ENCODE measurements at places on chromosomes 6 and 20.

GRCh38 chr6:14226051-14226660 is 108.6 kb downstream of the CD83 start:
- no peak for DNase-seq

DNA sequence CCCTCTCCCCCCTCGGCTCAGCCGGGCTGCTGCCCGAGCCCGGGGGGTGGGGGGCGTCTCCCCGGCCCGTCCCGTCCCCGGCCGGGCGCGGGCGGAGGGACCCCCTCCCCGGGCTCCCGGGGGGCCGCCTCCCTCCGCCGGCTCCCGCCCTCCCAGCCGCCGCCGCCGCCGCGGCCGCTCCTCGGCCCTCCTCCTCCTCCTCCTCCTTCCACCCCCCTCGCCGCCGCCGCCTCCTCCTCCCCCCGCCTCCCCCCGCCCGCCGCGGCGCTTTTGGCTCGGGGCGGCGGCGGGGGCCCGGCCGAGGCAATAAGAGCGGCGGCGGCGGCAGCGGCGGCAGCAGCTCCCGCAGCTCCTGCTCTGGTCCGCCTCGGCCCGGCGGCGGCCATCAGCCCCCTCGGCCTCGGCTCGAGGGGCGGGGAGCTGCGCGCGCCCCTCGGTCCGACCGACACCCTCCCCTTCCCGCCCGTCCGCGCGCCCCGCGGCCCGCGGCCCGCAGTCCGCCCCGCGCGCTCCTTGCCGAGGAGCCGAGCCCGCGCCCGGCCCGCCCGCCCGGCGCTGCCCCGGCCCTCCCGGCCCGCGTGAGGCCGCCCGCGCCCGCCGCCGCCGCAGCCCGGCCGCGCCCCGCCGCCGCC is 38.7 kb downstream of the GNAS start:
- peak; percentile 77 for DNase-seq

DNA sequence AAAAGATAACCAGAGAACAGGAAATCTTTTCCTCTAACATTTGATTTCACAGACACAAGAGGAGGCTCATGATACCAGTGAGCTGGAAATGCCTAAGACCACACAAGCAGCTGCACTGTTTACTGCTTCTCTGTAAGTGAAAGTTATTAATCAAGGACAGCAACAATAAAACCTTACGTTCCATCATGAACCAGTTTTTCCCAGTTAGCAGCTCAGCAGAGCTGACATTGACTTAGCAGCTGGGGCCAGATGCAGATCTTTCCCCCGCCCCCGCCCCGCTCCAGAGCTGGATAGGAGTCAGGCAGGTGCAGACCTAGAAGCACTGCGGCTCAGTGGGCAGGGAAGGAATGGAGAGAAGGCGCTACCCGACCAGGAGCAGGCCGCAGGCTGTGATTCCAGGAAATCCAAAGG is 275.2 kb downstream of the GMDS start:
- no peak for DNase-seq

DNA sequence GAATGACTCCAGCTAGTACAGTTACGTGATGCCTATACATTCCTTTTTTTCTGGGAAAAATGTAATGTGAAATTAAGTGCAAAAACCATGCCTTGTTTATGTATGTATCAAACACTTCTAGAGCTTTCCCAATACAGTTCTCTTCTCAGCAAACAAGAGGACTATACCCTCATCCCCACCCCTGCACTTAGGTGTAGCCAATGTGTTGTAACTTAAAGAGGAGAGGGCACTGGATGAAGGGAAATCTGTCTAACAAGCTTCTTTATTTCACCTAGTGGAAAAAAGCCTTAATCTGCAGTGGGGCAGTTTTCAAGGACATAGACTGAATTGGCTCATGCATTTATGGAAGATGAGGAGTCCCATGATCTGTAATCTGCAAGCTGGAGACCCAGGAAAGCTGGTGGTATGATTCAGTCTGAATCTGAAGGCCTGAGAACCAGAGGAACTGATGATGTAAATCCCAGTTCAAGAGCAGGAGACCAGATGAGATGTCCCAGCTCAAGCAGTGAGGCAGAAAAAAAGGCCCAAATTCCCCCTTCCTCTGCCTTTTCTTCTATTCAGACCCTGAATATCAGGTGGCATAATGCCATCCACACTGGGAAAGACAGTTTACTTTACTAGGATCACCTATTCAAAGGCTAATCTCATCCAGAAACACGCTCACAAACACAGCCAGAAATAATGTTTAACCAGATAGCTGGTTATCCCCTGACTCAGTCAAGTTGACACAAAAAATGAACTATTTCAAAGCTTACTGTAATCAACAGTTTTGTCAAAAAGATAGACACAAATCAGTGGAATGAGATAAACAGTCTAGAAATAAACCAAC is 25.8 kb upstream of the SLC17A3 start:
- DNase-seq: no peak

- no peak for DNase-seq
Measured at GRCh38 chr6:144343701-144344428, 58.7 kb downstream of the UTRN start.

- DNase-seq: no peak
Measured at GRCh38 chr6:307065-307814, 15.0 kb downstream of the DUSP22 start.

DNA sequence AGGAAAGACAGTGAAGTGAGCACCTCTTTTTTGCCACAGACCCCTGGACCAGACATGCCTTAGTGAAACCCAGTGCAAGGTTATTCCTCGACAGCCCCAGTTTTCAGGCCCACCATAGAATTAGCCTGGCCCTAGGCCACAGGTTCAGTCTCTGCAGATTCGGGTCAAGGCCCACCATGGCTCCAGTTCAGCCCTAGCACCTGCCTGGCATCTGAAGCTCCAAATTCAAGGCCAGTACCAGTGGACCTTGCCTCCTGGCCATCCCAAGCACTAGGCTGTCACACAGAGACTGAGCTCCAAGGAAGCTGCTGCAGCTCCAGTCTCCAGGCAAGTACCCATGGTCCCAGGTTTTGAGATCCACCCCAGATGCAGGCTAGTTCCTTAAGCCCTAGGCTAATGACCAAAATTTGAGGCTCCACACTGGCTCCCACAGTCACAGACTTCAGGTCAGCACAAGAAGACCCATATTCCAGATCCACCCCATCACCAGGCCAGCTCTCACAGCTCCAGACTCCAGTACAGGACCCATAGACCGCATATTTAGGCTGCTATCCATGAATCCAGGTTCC is 877.5 kb upstream of the ADGRB3 start:
- DNase-seq: no peak

DNA sequence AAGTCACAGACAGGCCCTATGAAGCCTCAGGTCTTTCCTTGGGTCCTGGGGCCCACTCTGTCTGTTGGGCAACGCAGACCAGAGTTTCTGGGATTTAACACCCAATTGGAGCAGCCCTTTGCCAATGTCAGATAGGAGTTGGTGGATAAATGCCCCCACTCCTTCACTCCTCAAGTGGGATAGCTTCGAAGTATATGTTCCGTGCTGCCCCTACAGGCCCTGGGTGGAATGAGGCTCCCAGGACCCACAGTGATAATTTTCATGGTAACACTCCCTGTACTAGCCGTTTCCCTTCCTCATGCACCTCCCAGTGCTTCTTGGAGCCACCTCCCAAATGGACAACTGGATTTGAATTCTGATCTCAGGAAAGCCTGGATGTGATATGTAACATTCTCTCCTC is 145.4 kb downstream of the FOXA2 start:
- no peak for DNase-seq

GRCh38 chr6:82567621-82568020 is 204.0 kb downstream of the TPBG start:
- DNase-seq: no peak

DNA sequence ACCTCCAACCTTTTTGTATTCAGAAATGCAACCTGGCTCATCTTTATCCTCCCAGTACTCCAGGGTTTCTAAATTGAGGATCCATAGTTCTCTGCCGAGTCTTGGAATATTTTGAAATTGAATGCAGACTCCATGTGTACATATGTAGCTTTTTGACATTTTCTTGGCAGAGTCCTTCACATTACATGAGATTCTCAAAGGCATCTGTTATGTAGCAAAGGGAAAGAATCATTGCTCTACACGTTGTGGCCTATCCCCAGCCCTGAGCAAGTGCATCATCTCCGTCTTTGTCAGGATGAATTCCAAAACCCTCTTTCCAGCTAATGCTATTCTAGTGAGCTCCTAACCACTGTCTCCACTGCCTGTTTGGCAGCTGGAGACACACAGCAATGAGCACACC is 742.9 kb downstream of the DHX35 start:
- DNase-seq: no peak

- DNase-seq: no peak
Measured at GRCh38 chr6:88763160-88763559, 200.3 kb downstream of the RNGTT start.

- DNase-seq: no peak
Measured at GRCh38 chr6:117352466-117353081, 73.2 kb downstream of the ROS1 start.

Data from C1 segment of cervical spinal cord (tissue), 14 donors.